ENCODE measurements at places on chromosomes 2 and 18.

- no peak overlapping the region for H3K27ac ChIP-seq
- DNase-seq = no peak
- no peaks in the 10 kb centered on the region for H3K27me3 ChIP-seq
- peaks cover 50% of the 10 kb centered on the region for H3K36me3 ChIP-seq
- no peaks in the 10 kb centered on the region for H3K4me1 ChIP-seq
These were observed 29.7 kb downstream of the PPIG start for GRCh38 chr2:169613876-169614275.

DNA sequence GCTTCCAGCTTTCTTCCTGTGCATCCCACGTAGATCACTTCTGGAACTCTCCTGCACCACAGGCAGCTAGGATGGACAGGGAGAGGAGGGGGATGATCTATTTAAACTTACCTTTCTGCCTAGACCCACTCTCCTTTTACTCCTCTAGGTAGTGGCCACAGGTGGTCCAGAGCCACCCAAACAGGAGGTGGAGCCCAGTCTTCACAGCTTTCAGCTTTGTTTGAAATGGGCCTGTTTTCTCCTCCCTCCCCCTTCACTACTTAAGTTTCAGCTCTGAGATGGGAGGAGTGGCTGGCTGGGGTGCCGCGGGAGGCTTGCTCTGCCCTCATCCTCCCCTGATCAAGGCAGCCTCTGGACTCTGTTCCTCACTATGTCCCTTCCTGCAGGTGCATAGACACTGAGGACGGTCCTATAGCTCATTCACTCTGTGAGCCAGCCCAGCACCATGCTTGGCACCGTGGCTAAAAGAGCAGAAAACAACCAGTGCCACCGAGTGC is 12.6 kb upstream of the CELF4 start:
- no peaks in the 10 kb centered on the region for H3K4me1 ChIP-seq
- H3K27me3 ChIP-seq = no peaks in the 10 kb centered on the region
- no peak overlapping the region for H3K4me3 ChIP-seq

DNA sequence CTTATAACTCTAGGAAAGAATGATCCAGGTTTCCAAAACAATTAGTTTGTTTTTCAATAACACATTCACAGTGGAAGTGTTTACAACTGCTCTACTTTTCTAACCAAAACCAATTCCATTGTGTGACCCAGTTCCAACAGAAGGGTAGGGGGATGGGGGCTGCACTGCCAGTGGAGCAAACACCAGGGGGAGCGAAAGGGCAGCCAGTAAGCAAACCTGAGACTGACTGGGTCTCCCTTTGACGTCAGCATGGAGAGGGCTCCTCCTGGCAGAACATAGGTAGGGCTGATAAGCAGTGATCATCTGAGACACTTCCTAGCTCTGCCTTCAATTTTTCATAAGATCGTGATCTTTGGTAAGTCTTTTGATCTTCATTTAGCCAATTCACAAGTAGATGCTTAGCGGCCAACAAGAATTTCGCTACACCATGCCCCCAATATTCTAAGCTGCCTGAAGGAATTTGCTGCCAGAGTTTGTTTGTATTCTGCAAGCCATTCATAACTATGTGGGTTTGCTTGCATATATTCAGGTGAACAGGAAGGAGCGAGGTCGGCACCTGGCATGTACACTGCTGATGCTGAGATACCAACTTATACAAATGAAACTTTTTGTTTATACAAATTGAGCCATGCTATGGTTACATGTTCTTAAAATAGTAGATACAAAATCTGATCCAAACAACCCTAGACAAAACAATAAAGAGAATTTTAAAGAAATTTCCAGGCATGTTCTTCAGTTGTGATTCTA is 45.9 kb downstream of the ST6GAL2 start:
- peak overlapping the region; percentile 75 for H3K27ac ChIP-seq
- no peaks in the 10 kb centered on the region for H3K27me3 ChIP-seq
- peaks cover 41% of the 10 kb centered on the region for H3K4me1 ChIP-seq

DNA sequence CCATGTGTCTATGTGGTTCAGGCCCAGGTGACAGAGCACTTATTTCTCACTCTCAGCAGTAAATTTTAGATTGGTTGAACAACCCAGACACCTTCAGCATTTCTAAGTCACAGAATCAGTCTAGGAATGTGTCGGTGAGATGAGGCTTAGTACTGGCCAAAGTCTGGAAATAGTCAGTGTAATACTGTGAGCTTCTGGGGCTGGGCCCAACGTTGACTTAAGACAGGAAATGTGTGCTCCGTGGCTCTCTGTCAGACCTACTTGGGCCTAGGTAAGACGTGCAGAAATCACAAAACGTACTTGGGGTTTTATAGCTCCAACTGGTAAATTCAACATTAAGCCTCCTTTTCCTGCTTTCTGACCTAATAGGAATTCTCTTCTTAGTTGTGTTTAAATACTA is 160.3 kb upstream of the COL3A1 start:
- no peaks in the 10 kb centered on the region for H3K36me3 ChIP-seq
- H3K4me3 ChIP-seq = no peak overlapping the region
- peak overlapping the region; percentile 74 for H3K27ac ChIP-seq
- H3K27me3 ChIP-seq = no peaks in the 10 kb centered on the region
- H3K4me1 ChIP-seq = peaks cover 7% of the 10 kb centered on the region

GRCh38 chr2:43288417-43289305 is 62.3 kb upstream of the ZFP36L2 start:
- no peaks in the 10 kb centered on the region for H3K27me3 ChIP-seq
- peaks cover 39% of the 10 kb centered on the region for H3K36me3 ChIP-seq
- DNase-seq = no peak
- no peaks in the 10 kb centered on the region for H3K4me1 ChIP-seq
- no peak overlapping the region for H3K27ac ChIP-seq
